Fibroblast of lung (primary cell): ENCODE measurements at places on chromosomes 1 and 21.

- no peak for DNase-seq
These were observed 93.8 kb upstream of the PRDX6 start for GRCh38 chr1:173383351-173383750.

DNA sequence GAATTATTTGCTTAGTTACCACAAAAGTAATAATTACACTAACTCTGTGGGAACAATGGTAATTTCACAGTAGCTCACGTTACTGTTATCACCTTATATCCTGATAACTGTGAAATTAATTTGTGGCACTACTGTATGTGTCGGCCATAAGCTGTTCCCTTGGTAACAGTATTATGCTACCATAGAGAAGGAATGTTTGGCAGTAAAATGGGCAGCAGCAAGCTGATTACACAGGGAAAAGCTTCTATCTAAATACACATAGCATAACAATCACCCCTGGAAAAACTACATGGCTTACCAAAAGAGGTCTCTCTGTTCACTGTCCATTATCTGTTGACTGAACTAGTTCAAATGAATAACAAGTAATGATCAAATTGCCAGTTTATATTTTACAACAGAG, 124.1 kb downstream of the DPYD start:
- peak; percentile 16 for DNase-seq

DNA sequence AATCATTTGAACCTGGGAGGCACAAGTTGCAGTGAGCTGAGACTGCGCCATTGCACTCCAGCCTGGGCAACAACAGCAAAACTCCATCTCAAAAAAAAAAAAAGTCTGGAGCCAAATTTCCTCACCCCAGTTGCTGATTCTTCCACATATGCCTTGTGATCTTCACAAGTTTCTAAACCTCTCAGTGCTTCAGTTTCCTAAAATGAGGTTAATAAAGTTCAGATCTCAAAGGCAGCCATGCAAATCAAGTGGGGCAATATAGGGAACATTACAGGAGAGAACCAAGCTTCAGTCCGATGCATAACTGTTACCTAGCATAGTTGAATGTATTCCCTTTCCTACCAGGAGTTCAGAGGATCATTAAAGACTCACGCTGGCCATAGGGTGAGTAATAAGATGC, 4.8 kb downstream of the ITLN1 start:
- no peak for DNase-seq

- no peak for DNase-seq
These were observed 84.9 kb downstream of the SIM2 start for GRCh38 chr21:36783612-36784374.

GRCh38 chr1:246104927-246105326, 402.2 kb downstream of the SMYD3 start:
- peak; percentile 11 for DNase-seq

- DNase-seq = peak; percentile 77
These were observed 19.8 kb downstream of the CCT8 start for GRCh38 chr21:29053656-29054055.

DNA sequence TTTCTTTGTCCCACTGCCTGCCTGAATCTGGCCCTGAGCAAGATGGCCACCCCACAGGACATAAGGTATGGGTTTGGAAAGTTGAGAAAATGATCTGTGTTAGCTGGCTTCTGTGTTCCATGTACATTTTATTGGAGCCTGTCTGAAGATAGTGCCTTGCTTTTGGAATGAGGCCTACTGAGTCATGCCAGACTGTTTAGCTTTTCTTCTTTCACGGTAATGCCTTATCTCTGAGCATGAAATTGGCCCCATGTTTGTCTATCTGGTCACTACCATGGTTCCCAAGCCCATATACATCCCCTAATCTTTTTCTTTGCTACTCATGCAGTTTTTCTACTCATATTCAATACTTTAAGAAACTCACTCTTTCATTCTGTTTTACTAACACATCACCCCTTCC, 85.1 kb upstream of the LMO4 start:
- DNase-seq = peak; percentile 41

- DNase-seq = peak; percentile 55
These were observed at the start of gene MAPKAPK2 for GRCh38 chr1:206684478-206685333. MAPKAPK2 (plus strand) TSS chr1:206684905; CDS start chr1:206685230, 325 bp downstream.

- DNase-seq = no peak
These were observed 132.5 kb downstream of the SYT14 start for GRCh38 chr1:210070531-210070930.

DNA sequence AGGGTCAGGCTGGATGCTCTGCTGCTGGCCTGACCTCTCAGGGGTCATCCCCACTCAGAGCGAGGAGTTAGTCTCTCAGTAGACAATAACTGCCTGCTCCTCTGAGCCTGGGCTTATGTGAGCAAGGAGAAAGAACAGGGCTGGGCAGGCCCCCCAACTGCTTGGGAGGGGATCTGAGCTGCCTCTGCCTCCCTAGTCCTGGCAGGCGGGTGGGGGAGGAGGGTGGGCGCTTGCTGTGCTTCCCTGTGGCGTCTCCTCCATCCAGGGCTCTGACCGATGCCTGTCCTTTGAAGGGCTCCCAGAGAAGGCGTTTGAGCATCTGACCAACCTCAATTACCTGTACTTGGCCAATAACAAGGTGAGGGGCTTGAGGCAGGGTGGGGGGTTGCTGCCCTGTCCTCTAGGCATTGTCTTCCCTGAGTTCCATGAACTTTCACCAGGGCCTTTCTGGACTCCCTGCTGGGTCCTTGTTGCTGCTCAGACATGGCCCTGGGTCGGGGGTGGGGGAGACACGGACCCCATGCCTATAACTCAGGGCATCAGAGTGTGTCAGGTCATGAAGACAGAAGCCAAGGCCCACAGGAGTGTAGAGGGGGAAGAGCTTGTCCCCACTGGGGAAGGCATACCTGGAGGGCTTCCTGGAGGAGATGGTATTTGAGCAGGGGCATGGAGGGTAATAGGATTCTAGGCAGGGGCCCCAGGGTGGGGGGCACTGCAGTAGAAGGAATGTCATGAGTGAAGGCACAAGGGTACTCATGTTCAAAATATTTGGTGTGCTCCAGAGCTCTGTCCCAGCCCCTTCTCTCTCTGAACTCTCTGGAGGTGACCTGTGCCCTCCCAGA, 12.5 kb downstream of the PODN start:
- no peak for DNase-seq

DNA sequence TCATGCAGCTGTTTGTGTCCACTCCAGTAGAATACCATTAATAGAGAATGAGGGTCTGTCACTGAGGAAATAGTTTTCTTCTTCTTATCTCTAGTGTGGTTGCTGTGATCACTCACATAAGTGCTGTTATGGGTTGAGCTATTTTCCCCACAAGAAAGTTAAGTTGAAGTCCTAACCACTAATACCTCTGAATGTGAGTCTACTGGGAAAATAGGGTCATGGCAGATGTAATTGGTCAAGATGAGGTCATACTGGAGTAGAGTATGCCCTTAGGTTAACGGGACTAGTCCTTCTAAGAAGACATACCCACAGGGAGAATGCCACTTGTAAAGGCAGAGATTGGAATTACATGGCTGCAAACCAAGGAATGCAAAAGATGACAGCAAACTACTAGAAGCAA, 70.5 kb upstream of the COL24A1 start:
- DNase-seq = no peak

DNA sequence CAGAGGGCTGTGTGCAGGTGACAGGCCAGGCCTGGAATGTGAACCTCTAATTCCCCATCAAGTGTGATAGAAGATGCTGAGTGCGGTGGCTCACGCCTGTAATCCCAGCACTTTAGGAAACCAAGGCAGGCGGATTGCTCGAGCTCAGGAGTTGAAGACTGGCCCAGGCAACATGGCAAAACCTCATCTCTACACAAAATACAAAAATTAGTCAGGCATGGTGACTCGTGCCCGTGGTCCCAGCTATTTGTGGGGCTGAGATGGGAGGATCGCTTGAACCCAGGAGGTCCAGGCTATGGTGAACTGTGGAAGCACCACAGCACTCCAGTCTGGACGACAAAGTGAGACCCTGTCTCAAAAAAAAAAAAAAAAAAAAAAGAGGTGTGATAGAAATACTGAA, 40.1 kb upstream of the PUM1 start:
- DNase-seq = peak; percentile 7

GRCh38 chr1:180674603-180675530, 43.0 kb downstream of the XPR1 start:
- DNase-seq = peak; percentile 52

DNA sequence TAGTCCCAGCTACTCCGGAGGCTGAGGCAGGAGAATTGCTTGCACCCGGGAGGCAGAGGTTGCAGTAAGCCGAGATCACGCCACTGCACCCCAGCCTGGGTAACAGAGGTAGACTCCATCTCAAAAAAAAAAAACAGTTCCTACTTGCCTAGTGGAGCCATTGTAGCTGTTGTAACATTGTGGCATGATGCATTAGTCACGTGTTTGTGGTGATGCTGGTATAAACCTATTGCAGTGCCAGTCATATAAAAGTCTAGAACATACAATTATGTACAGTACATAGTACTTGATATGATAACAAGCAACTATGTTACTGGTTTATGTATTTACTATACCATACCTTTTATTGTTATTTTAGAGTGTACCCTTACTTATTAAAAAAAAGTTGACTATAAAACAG, 16.2 kb downstream of the KYAT3 start:
- DNase-seq = no peak

- DNase-seq = no peak
These were observed 97.3 kb downstream of the SLC35F3 start for GRCh38 chr1:234001817-234002216.

DNA sequence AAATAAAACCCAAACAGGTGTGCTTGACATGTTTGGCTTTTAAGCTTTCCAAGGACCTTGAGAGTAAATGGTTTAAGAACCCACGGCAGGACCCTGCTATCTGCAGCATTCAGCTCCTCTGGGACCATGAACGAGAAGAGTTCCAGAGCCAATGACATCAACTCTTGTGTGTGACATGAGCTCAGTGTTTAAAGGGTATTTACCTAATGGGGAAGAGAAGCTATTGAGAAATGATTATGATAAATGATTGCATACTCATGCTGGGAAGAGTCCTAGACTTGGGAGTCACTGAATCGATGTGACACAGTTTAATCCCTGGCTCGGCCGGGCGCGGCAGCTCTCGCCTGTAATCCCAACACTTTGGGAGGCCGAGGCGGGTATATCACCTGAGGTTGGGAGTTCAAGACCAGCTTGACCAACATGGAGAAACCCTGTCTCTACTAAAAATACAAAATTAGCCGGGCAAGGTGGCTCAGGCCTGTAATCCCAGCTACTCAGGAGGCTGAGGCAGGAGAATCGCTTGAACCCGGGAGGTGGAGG, 55.4 kb downstream of the KANK4 start:
- no peak for DNase-seq

DNA sequence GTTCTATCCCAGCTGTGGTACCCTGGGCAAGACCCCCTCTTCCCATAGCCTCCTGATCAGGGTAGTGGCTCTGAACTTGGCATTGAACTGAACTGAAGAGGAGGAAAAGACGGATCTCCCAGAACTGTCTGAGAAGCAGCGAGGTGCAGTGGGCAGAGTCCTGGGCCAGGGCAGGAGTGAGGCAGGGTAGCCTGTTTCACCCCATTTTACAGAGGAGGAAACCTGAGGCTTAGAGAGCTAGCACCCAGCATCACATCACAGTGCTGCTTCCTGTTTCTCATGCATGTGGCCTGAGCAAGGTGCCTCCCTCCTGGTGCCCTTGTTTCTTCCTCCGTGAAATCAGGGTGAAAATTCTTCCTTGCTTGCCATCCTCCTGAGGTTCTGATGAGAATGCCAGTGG, 17.1 kb downstream of the ZNF362 start:
- DNase-seq = no peak

- DNase-seq = no peak
These were observed 40.5 kb downstream of the DISC1 start for GRCh38 chr1:231666937-231667608.

DNA sequence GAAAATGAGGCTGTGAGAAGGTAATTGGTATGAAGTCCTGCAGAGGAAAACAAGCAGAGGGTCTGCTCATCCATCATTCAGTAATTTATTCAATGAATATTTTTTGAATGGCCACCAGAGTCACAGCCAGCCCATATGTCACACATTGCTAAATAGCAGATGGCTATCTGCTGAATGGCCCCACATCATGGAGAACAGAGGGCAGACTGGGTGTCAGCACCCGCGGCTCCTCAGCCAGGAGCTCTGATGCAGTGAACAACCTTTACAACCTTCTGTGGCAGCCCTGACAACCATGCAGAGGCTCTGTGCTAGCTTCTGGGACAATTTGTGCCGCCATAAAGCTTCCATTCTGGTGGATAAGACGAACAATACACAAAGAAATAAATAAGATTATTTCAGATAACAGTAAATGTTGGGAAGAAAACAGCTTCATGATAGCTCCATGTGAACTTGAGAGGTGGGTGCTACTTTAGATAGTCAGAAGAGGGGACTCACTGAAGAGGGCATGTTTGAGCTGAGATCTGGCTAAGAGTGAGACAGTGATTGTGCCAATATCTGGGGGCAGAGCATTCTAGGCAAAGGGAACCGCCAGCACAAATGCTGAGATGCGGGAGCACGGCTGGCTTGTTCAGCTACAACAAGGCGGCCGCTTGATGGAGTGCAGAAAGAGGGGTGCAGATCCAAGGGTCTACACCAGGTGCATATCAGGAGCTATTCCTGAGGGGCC, 2.8 kb upstream of the C1orf210 start:
- DNase-seq = no peak

DNA sequence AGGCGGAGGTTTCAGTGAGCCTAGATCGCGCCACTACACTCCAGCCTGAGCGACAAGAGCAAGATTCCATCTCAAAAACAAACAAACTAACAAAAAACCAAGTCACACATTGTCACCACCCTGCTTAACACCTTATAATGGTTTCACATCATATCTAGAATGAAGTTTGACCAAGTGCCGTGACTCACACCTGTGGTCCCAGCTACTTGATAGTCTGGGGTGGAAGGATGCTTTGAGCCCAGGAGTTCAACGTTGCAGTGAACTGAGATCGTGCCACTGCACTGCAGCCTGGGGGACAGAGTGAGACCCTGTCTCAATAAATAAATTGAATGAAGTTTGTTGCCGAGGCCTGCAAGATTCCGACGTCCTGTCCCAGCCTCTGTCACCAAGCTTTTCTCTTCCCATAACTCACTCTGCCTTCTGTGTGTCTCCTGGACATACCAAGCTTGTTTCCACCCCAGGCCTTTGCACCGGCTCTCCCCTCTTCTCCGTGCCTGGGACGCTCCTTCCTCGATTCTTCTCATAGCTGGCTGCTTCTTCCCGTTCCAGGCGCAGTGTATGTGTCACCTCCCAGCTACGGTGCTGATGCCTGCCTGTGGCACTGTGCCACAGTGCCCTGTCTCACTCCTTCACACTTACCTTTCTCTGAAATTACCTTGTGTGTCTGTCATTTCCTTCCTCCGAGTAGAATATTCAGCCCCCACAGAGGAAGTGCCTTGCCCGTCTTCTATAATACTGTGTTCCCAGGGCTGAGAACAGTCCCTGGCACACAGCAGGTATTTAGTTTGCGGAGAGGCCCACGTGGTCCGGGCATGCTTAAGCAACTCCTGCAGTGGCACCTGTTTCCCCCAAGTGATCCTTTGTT, 3.8 kb upstream of the SELENON start:
- DNase-seq = no peak

- peak; percentile 65 for DNase-seq
These were observed 55.2 kb upstream of the IPO9 start for GRCh38 chr1:201773764-201774163.

DNA sequence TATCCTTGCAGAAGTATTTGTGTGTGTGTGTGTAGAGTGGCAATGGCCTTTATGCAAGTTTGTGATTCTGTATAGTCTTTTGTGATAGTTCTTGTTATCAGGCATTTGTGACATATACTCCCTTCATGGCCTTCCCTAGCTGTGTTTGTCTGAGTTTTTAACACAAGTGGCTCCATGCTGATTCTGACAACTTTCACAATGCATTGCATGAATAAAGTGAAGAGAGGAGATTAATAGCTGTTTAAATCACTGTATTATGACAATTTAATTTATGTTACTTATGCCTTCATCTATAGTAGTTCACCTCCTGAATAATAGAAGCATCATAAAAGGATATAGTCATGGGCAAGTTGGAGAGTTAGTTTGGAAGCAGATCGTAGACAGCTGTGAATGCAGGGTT, 17.2 kb upstream of the MCOLN3 start:
- no peak for DNase-seq
